Upper lobe of right lung (tissue), 1 donor: ENCODE measurements at places on chromosomes 5 and 9. TPM values are rescaled to one million over a fixed set of nuclear protein-coding genes. Genes with fewer than 3 reads are reported as not detected.
A peak's percentile ranks its signal among the peaks of the same experiment; 100 is the strongest.

DNA sequence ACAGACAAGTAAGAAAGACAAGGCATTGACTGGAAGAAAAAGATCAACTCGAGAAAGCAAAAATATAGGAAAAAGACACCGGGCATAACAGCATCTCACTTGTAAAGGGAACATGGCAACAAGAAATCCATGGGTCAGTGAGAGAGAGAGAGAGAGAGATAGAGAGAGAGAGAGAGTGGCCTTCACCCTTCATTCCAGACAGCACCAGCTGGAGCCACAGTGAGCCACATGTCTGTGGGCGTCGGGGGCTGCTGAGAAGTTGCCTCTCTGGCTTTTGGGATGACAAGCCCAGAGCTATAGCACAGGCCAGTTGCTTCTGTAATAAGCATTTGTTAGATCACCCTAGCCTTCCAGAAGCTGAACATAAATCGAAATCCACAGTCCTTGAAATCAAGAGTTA is 20.3 kb upstream of the ENC1 start:
- no peak overlapping the region for H3K4me3 ChIP-seq
- no peak for DNase-seq

DNA sequence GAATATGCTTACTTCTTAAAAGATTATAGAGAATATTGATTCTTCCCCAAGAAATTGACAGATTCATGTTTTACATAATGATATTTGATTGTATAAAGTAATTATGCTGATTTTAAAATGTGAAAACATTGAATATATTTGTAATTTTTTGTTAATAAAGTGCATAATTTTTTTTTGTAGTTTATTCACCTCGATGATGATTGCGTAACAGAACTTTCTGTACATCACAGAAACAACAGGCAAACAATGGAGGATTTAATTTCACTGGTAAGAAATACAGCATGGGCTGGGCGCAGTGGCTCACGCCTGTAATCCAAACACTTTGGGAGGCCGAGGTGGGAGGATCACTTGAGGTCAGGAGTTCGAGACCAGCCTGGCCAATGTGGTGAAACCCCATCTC is 70.1 kb downstream of the MELK start:
- no peaks in the 10 kb centered on the region for H3K36me3 ChIP-seq
- H3K4me3 ChIP-seq: no peak overlapping the region
- no peak for DNase-seq
- H3K4me1 ChIP-seq: no peaks in the 10 kb centered on the region
- no peak overlapping the region for H3K27ac ChIP-seq

- H3K4me3 ChIP-seq: no peak overlapping the region
- H3K4me1 ChIP-seq: no peaks in the 10 kb centered on the region
- DNase-seq: no peak
Observed at GRCh38 chr5:168713051-168713450, 133.9 kb upstream of the PANK3 start.

GRCh38 chr5:181173420-181174342 is 26.3 kb downstream of the OR2V2 start:
- H3K27ac ChIP-seq: no peak overlapping the region
- no peak overlapping the region for H3K4me3 ChIP-seq
- no peaks in the 10 kb centered on the region for H3K36me3 ChIP-seq

DNA sequence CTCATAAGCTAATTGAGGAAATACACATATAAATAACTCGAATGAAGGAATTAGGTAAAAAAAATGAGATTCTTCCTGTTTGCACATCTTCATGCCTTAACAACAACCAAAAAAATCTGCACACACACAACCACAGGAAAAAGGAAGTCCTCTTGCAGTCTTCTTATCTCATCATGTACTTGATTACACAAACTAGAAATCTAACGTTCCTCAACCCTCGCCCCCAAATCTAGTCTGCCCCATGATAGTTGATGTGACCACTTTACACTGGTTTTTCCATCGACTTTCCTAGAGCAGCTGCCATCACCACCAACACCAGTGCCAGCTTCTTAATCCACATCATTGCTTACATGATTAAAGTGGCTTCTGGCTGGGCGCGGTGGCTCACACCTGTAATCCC is 31.2 kb upstream of the RNU6ATAC start:
- no peaks in the 10 kb centered on the region for H3K27me3 ChIP-seq
- H3K4me1 ChIP-seq: no peaks in the 10 kb centered on the region
- no peaks in the 10 kb centered on the region for H3K36me3 ChIP-seq
- H3K27ac ChIP-seq: no peak overlapping the region
- H3K4me3 ChIP-seq: no peak overlapping the region
- DNase-seq: no peak

DNA sequence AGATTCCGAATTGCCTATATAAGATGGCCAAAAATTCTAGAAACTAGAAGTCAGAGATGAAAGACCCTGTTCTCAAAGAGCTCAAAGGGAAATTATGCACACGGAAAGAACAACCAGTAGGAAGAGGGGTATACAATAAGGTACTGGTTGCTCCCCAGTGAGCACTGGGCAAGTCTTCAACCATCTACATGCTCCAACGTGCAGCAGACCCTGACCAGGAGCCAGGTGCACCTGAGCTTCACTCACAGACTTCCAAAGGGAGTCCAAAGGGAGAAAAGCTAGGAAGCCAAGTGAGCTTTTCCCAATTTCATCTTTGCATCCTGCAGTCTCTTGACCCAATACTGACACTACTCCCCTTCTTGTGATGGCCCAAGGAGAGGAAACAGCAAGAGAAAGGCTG is 3.9 kb downstream of the REEP5 start:
- peaks cover 43% of the 10 kb centered on the region for H3K36me3 ChIP-seq
- no peak overlapping the region for H3K4me3 ChIP-seq
- H3K27ac ChIP-seq: no peak overlapping the region

DNA sequence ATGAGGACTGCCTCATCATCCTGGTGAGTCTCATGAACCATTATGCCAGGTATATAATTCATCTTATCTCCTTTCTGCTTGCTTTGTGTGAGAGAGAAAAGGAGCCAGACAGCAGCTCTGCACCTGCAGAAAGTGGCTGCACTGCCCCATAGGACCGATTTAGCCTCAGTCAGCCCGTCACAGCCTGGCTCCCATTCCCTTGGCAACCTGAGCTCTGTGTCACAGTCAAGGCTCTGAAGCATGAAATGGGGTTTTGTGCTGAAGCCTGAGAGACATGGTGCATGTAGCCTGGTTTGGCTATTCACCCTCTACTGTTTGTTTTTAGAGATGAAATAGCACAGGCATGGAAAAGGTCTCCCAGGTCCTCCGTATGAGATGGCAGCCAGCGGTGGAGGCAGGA is 198.3 kb downstream of the KCTD16 start:
- H3K36me3 ChIP-seq: no peaks in the 10 kb centered on the region
- no peaks in the 10 kb centered on the region for H3K4me1 ChIP-seq
- H3K27ac ChIP-seq: no peak overlapping the region
- H3K27me3 ChIP-seq: no peaks in the 10 kb centered on the region
- no peak for DNase-seq

DNA sequence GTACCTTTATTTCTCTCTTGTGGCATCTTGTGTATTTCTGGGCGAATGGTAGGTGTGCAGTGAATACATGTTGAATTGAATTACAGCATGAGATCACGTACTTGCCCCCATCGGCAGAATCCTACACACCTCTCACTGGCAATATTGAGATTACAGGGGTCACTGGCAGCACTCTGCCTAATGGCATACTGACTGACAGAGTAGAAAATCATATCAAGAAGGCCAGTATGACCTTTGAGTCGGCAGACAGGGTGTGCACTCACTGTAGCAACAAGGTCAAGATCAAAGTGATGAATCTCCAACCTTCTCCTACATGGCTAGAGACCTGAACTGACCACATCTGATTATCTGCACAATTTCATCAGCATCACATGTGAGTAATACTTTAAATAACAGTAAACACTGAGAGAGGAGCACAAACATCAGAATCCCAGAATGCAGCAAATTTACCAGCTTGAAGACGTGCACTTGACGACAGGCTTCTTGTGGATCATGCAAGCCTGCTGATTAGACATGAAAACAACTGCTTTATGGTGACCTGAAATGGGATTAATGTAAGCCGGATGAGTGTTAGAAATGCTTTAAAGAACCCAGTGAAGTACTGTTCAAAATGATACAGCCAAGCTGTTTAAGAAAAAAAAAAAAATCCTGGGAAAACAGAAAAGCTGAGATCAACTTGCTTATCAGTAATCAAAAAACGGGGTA is 267.1 kb upstream of the EFNA5 start:
- H3K36me3 ChIP-seq: no peaks in the 10 kb centered on the region
- no peak for DNase-seq
- no peaks in the 10 kb centered on the region for H3K4me1 ChIP-seq
- H3K27me3 ChIP-seq: no peaks in the 10 kb centered on the region

GRCh38 chr9:72022841-72023240 is 37.6 kb downstream of the C9orf57 start:
- H3K4me3 ChIP-seq: no peak overlapping the region
- H3K27me3 ChIP-seq: no peaks in the 10 kb centered on the region
- H3K36me3 ChIP-seq: no peaks in the 10 kb centered on the region

DNA sequence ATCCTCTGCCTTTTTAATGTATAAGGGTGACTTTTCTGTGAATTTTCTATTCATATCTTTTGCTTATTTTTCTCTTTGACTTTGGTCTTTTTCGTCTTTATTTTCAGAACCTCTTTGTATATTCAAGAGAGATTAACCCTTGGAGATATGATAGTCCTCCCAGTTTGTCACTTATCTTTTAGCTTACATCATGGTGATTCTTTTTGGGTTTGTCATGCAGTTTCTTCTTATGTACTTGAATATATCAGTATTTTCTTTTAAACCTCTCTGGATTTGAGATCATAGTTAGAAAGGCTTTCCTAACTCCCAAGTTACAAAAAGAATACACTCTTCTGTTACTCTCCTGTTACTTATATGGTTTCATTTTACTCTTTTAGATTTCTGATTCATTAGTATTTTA is 27.5 kb upstream of the GPR21 start:
- no peak overlapping the region for H3K4me3 ChIP-seq
- peaks cover 40% of the 10 kb centered on the region for H3K36me3 ChIP-seq
- no peaks in the 10 kb centered on the region for H3K27me3 ChIP-seq

DNA sequence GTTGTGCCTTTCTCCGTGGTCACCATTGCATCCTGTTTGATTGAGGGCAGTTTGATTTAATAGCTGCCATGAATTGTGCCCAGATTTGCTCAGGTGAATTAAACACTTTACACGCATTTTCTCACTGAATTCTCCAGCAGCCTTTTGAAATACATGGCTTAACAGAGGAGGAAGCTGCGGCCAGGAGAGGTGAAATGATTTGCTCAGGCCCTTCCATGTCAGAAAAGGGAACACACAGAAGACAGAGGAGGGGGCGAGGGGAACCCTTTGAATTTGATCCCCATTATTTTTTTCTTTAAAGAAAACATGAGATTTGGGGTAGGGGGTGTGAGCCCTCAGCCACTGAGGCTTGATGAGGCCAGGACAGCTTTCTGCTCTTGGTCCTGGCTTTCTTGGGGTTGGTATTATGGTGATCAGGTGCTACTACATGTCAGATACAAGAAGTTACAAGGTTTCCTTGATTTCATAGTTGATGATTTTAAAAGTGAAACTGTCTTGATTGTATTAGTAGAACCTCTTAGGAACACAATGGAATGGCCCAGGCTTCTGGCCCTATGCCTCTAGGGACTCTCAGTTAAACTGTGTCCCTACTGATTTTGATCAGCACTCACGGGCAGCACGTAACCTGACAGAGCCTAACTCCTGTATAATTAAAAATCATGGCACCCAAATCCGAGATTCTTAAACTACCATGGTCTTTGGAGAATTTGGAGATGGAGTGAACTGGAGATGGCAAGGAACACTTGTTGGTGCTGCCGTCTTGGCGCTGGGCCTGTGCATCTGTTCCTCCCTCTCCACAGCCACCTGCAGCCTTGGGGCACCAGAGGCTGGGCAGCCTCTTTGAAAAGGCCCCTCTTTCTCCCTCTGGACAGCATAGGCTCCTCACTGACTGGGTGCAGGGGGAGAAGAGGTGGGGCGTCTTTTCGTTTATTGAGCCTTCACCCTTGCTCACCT is 107.9 kb downstream of the TRIO start:
- peaks cover 25% of the 10 kb centered on the region for H3K4me1 ChIP-seq
- H3K27me3 ChIP-seq: no peaks in the 10 kb centered on the region

DNA sequence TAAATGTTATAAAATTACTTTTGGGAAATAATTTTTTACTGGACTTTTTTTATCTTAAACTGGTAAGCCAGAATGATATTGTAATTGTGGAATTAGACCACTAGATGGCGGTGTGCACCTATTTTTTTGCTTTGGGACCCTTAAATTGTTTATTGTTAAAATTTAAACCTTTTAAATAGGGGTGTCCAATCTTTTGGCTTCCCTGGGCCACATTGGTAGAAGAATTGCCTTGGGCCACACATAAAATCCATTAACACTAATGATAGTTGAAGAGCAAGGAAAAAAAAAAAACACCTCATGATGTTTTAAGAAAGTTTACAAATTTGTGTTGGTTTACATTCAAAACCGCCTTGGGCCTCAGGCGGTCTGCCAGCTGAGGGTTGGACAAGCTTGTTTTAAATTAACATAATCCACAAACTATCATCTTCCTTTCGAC is 28.4 kb upstream of the GADD45G start:
- no peaks in the 10 kb centered on the region for H3K4me1 ChIP-seq
- no peak overlapping the region for H3K4me3 ChIP-seq
- DNase-seq: no peak
- no peaks in the 10 kb centered on the region for H3K36me3 ChIP-seq
- no peak overlapping the region for H3K27ac ChIP-seq

- H3K4me3 ChIP-seq: no peak overlapping the region
- H3K27me3 ChIP-seq: no peaks in the 10 kb centered on the region
- no peaks in the 10 kb centered on the region for H3K36me3 ChIP-seq
- H3K27ac ChIP-seq: no peak overlapping the region
- H3K4me1 ChIP-seq: no peaks in the 10 kb centered on the region
Observed at GRCh38 chr5:1039210-1039548, 30.6 kb downstream of the NKD2 start.

DNA sequence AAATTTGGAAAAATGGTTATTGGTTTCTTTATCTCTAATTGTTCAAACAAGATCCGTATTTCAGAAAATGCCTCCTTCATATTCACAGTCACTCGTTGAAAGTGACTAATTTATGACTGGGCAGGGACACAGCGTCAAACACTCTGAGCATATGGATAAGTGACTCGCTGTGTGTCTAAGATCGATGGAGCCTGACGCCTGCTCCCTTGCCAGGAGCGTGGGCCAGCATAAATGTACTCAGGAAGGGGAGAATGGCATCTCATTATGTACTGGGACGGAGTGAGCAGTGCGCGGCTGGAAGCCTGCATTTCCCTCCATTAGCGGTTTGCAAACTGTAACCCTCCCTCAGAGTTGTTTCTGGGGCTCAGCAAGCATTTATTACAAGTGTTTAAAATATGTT is 79.8 kb upstream of the CAST start:
- no peak overlapping the region for H3K27ac ChIP-seq
- H3K4me3 ChIP-seq: no peak overlapping the region
- H3K36me3 ChIP-seq: no peaks in the 10 kb centered on the region
- DNase-seq: no peak
- no peaks in the 10 kb centered on the region for H3K4me1 ChIP-seq
- H3K27me3 ChIP-seq: no peaks in the 10 kb centered on the region

GRCh38 chr5:113250341-113250953 is 184.3 kb downstream of the TSSK1B start:
- peak overlapping the region; percentile 20 for H3K27ac ChIP-seq
- no peaks in the 10 kb centered on the region for H3K36me3 ChIP-seq
- H3K4me1 ChIP-seq: peaks cover 20% of the 10 kb centered on the region
- no peak for DNase-seq
- no peak overlapping the region for H3K4me3 ChIP-seq

Gene FAM120A
- 109 TPM for total RNA-seq

Gene PCDHGA2
- 2.5 TPM for total RNA-seq

Gene PGM5
- 25.0 TPM for total RNA-seq

Gene LARP1
- total RNA-seq: 151 TPM

Gene SHISAL2B
- total RNA-seq: not detected

Gene TCF7
- total RNA-seq: 7.0 TPM

Gene CD74
- 2,961 TPM for total RNA-seq
